ENCODE measurements at places on chromosomes 6 and 20.

GRCh38 chr6:20569000-20569610 lies 34.8 kb downstream of the CDKAL1 start:
- no peak for DNase-seq

DNA sequence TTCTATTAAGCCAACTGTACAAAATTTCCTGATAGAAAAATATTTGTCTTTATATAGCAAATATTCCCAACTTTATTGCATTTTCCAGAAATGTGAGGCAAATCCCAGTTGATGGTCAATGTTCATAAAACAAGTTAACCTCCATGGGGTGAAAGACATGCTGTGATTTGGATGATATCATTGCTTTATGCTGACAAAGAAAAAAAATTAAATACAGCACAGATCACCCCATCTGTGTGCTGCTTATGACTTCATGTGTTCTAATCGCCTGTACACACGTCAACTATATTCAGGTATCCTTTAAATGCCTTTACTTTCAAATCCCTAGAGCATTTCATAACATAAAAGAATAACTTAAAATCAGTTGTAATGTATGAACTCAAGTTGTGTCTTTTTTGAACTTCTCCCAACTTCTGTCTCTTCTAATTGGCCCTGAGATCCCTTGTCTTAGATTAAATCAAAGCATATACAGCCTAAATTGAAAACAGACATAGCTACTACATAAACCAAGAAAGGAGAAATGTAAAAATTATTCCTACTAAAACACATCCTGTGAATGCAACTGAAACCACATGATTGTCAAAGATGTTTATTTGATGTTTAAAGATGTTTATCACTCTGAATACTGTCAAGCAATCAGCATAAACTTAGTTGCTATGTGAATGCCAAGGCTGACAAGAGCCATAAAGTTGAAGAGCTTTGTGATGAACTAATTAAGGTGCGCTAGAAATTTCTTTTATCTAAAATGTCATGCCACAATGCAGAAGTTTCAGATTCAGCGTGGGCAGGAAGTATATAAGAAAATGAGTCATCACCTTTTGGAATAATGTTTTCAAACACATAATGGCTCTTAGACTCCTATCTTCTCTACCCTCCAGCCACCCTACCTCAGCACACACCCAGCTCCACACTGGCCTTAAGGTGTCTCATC lies 68.7 kb downstream of the FILIP1 start:
- no peak for DNase-seq

DNA sequence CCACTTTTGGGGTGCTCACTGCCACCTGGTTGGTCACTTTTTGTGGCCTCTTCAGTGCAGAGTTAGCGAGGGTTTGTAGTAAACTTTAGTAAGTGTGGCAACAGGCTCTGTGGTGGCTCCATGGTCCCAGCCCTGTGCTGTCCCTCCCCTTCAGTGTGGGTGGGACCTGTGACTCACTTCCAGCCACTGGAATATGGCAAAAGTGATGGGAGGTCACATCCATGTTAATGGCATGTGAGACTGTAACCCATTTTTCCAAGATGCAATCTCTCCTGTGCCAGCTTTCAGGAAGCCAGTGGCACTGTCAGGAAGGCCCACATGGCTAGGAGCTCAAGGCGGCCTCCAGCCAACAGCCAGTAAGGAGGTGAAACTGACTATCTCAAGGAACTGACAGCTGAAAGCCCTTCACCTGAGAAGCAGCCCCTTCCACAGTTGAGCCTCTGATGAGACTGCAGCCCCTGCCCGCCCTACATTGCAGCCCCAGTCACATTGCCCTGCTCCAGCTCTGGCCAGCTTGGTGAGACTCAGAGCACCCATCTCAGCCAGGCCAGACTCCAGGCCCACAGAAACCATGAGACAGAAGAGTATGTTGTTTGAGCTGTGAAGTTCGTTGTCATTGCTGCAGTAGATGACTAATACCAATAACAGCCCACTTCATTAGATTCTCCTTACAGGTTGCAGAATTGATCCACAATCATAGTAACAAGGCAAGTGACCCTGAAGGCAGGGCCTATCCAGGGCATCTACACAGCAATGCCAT lies 13.1 kb upstream of the CST7 start:
- no peak for DNase-seq

DNA sequence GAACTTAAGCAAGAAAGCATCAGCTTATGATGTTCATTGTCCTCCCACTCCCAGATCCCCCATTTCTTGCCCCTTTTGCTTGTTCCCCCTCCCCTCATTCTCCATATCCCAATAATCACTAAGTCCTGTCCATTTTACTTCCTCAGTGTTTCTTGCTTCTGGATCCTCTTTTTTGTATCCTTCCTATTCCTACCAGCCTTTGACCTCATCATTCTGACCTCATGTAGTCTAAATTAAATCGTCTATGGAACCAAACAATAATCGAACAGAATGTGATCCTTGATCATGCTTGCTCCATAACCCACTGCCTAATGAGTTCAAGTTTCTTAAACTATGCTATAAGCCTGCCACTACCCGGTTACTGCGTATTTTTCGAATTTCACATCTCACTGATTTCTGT lies 5.4 kb upstream of the RSPH3 start:
- DNase-seq = no peak

DNA sequence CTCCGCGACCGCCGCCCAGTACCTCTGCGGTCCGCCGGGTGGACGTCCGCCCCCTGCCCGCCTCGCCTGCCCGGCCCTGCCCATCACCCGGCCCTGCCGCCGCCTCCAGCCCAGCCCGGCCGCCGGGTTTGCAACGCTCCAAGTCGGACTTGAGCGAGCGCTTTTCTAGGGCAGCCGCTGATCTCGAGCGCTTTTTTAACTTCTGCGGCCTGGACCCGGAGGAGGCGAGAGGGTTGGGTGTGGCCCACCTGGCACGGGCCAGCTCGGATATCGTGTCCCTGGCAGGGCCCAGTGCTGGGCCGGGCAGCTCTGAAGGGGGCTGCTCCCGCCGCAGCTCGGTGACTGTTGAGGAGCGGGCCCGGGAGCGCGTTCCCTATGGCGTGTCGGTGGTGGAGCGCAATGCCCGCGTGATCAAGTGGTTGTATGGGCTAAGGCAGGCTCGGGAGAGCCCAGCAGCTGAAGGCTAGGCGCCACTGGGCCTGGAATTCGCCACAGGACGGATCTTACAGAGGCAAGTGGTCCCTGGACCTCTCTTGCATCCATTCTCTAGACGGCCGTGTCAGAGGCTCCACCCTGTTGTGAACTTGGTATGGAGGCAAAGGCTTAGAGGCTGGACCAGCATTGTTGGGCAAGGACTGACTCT lies 11.8 kb downstream of the FAM110A start:
- no peak for DNase-seq

GRCh38 chr20:53001498-53002301 lies 29.5 kb downstream of the TSHZ2 start:
- DNase-seq = no peak

DNA sequence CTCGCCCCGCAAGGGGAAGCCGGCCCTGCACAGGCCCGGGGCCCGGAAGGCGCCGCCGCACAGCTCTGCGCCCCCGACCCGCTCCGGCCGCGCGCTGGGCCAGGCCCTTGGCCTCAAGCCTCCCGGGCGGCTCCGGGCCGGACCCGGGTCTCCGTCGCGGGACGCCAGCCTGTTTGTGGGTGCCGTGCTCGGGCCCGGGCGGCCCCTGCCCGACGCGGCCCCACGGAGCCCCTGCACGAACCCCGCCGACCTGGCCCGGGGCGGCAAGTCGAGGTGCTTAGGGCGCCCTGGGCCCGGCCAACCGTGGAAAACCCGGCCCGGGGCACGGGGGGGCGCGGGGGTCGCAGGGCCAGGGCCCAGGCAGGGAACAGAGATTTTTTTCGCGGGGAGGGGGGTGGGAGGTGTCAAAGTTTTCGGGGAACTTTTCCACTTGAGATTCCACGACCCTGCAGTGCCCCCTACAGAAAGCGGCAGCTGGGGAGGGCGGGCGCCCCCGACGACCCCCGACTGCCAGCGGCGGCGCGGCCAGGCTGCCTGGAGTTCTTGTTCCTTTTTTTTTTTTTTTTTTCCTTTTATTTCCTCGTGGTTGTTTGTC lies 805 bp upstream of the STX16 start:
- DNase-seq = no peak

GRCh38 chr6:29667158-29667557 lies 10.3 kb downstream of the MOG start:
- DNase-seq = no peak

DNA sequence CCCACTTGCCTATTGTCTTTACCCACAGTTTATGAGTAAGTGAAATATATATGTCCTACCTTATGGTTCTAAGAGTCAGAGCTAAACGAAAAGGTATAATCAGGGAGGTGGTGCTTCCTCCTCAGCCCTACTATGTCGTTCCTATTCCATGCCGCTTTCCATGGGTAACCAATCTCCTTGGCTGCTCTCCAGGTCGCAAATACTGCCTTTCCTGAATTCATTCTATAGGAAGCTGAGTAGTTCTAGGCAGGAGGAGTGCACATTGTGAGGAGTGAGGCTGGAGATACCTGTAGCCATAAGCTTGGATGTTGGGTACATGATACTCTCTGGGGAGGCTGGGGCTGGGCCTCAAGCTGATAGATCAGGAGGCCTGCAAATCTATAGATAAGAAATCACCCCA lies 5.8 kb downstream of the IL20RA start:
- no peak for DNase-seq

- no peak for DNase-seq
Measured at GRCh38 chr6:97322226-97322625, 39.2 kb upstream of the MMS22L start.

DNA sequence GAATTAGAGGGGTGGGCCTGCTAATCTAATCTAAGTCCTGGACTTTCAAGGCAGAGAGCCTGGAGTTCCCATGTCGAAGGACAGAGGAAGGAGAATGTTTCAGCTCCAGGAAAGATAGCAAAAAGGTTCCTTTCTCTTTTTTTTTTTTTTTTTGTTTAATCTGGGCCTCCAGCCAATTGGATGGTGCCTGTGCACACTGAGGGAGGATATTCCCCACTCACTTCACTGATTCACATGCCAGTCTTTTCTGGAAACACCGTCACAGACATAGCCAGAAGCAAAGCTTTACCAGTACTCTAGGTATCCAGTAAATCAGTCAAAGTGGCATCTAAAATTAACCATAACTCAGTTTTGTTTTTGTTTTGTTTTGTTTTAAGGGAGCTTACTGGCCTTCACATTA lies 721.1 kb downstream of the TENT5A start:
- DNase-seq = no peak

- no peak for DNase-seq
Measured at GRCh38 chr6:1479095-1479494, 89.7 kb downstream of the FOXF2 start.
